SJCRH30 (cell line): ENCODE measurements at places on chromosomes 2 and 18. TPM values are rescaled to one million over a fixed set of nuclear protein-coding genes. Genes with fewer than 3 reads are reported as not detected.
A peak's percentile ranks its signal among the peaks of the same experiment; 100 is the strongest.

LCT gene
- not detected in 2 replicates for total RNA-seq

CHRND gene
- 91.0 and 92.4 TPM in 2 replicates for total RNA-seq

COL5A2 gene
- 215 and 218 TPM in 2 replicates for total RNA-seq

NEU2 gene
- total RNA-seq = not detected in 2 replicates

RUFY4 gene
- not detected in 2 replicates for total RNA-seq

AQP12B gene
- not detected in 2 replicates for total RNA-seq

GAREM2 gene
- 4.9 and 5.0 TPM in 2 replicates for total RNA-seq

CRYGD gene
- total RNA-seq = not detected in 2 replicates

TET3 gene
- 13.6 and 16.3 TPM in 2 replicates for total RNA-seq

LINC00305 gene
- total RNA-seq = not detected in 2 replicates

FAP gene
- 1.1 and 3.6 TPM in 2 replicates for total RNA-seq

ST8SIA3 gene
- under 0.01 TPM in 1 of 2 replicates, not detected in the other for total RNA-seq

- DNase-seq = no peak
These were observed 256.0 kb downstream of the BCL11A start for GRCh38 chr2:60297296-60298005.

GRCh38 chr2:190454795-190455194 lies 46.6 kb downstream of the MFSD6 start:
- DNase-seq = no peak

- DNase-seq = no peak
These were observed 408.2 kb upstream of the HNRNPA3 start for GRCh38 chr2:176804392-176804791.

GRCh38 chr2:207933396-207934065 lies 91.8 kb downstream of the PLEKHM3 start:
- DNase-seq = no peak

- DNase-seq = no peak
These were observed 291.5 kb downstream of the ZNF516 start for GRCh38 chr18:76203552-76203951.

GRCh38 chr18:67433971-67434370 lies 82.5 kb downstream of the DSEL start:
- no peak for DNase-seq

DNA sequence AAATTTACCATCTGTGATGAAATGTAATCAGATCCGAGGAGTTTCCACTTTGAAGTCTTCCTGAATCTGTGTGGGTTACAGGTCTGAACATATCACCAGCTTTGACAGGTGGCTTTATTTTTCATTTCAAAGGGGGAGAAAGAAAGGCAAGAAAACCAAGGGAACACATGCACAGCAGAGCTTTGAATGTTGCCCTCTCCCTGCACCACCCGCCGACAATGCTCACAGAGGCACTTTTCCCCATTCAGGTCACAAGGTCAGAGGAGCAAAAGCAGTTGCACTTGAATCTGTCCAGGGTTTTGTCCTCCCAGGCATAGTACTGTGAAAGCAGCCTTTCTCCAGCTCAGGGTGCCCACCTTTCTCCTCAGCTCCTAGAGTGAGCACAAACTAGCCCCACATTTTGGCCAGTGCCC lies 130.2 kb downstream of the OSR1 start:
- no peak for DNase-seq

- DNase-seq = no peak
These were observed 189.9 kb upstream of the GALNT5 start for GRCh38 chr2:157067562-157067961.

- no peak for DNase-seq
These were observed 24.8 kb upstream of the HDAC4 start for GRCh38 chr2:239425631-239426030.

DNA sequence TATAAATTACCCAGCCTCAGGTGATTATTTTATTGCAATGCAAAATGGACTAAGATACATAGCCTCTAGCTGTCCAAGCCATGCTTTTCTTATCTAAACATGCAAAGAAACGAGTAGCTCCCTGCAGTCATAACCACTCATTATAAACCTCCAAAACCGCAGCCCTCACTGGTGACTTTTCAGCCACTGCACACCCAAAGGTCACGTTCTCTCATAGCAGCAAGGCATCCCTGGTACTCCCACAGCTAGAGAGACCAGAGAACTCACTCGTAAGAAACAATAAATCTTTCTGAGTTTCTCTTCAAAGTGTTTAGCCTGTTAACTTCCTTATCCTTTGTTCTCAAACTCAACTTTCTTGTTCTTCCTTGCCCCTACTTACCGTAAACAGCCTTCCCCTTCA lies 28.5 kb upstream of the RALBP1 start:
- no peak for DNase-seq

- peak; percentile 14 for DNase-seq
These were observed 183.8 kb upstream of the CTAGE1 start for GRCh38 chr18:22601481-22601880.

- no peak for DNase-seq
These were observed 93.6 kb upstream of the TMEM18 start for GRCh38 chr2:770776-771175.

- DNase-seq = no peak
These were observed 12.7 kb upstream of the BOK start for GRCh38 chr2:241545523-241546473.

DNA sequence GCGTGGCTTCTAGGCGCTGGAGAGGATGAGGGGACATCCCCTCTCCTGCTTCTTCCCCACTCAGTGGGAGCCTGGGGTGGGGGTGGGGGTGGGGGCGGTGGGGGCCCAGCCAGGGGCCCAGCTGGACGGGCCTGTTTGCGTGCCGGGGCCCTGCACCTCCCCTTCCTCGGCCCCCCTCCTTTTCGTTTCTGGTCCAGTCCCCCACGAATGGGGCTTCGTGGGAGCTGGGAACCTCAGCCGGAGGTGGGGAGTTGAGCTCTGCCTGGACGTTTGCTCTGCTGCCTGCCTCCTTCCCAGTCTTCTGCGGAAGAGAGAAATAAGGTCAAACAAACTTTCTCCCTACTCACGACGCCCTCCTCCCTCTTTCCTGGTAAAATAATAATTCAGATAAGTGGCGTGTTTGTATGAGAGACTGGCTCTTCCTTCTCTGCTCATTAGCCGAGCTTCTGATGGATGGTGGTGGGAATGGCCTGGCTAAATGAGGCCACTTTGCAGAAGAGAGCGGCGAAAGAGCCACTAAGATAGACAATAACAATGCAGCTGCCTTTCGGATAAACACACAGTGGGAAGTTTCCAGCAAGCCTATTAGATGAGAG lies 782 bp downstream of the MTA3 start:
- DNase-seq = peak; percentile 42

DNA sequence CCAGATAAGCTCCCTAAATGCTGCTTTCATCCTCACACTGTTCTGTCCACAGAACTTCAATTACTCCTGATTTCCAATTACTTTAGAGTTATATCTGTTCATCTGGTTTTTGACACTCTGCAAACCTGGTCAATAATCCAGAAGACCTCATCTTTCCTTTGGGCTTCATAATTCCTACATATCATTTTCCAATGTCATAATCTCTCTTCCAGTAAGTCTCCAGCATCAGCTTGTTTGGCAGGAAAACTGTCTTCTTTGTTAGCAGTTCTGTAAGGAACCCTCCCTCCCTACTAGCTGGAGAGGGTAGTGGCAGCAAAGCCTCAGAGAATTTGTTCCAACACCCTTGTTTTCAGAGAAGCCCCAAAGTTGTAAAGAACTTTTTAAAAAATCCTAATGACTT lies 11.9 kb upstream of the SLC14A1 start:
- DNase-seq = no peak

DNA sequence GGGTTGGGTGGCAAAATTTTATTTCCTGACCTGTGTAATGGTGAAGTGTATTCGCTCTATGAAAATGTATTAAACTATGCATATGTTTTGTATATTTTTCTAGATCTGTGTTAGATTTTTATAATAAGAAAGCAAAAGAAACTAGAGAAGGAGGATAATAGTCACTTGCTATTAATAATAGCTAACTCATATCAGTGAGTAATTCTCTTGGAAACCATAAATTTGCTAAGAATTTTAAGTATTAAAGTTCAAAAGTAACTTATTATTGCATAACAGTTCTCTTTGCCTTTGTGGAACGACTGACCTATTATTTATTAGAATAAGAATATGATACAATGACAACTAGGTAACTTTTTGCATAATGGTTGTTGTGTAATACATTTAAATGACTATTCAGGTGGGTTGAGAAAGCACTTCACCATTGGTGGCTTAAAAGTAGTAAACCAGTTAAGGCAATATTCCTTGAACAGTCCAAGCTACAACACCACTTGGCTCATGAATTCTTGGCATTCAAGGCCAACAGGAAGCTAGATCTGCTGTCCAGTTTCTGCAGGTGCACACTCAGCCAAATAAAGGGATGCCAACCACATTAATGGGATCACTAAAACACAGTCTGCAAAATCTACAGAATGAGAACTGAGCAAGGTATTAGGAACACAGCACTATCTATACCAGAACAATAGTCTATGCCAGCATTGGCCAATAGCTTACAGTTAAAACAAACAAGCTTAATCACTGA lies 921.3 kb downstream of the CPS1 start:
- no peak for DNase-seq

DNA sequence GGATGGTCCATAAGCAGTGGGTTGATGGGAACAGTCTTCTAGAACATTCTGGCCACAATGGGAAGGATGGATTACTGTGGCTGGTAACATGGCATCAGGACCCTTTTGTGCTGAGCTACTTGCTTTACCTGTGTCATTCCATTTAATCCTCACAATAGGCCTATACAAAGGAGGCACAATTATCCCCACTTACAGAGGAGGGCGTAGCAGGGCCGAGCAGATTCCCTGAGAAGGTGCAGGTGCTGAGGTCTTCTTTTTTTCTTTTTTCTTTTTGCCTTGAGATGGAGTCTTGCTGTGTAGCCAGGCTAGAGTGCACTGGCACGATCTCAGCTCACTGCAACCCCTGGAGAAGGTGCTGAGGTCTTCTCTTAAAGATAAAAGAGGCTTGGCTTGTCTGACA lies 6.7 kb upstream of the LRRC30 start:
- DNase-seq = no peak

- DNase-seq = no peak
These were observed 10.5 kb downstream of the CCDC88A start for GRCh38 chr2:55408918-55409868.

DNA sequence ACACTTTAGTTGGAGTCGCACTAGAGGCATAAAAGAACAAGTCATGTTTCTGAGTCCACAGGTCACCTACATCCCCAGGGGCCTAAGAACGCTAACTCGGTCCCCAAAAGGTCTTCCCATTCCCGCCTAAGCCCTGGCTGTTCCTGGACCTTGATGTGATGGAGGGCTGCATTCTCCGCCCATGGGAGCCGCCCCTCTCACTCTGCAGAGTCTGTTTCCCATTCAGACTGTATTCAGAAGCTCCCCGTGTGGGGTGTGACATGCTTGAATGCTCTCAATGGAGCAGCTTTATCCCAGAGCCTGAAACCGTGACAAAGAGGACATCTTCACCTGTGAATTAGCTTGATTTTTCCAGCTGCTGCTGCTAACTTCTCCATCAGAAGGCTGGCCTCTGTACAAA lies 319.0 kb upstream of the KLHL29 start:
- no peak for DNase-seq
